ENCODE measurements at places on chromosomes 5 and 9. TPM values are rescaled to one million over a fixed set of nuclear protein-coding genes. Genes with fewer than 3 reads are reported as not detected.

The NRARP gene
- 14.0 TPM for total RNA-seq

The PITX1 gene
- total RNA-seq, result 0.26 TPM

The EPB41L4B gene
- total RNA-seq, result 0.42 TPM

The BSPRY gene
- total RNA-seq, result not detected

The IL33 gene
- 16.6 TPM for total RNA-seq

The PCDHGA7 gene
- total RNA-seq, result 0.95 TPM

The ENTREP1 gene
- 3.5 TPM for total RNA-seq

The BRD9 gene
- 50.6 TPM for total RNA-seq

The FST gene
- 1.4 TPM for total RNA-seq

The HACD4 gene
- 0.99 TPM for total RNA-seq

The FGF18 gene
- not detected for total RNA-seq

The STPG3 gene
- not detected for total RNA-seq

The FBP1 gene
- total RNA-seq, result 0.95 TPM

The ARID3C gene
- total RNA-seq, result 0.13 TPM

The AFAP1L1 gene
- 150 TPM for total RNA-seq

The C7 gene
- total RNA-seq, result 7.7 TPM

The PCDHA9 gene
- total RNA-seq, result not detected

The LEAP2 gene
- 0.67 TPM for total RNA-seq

The C1QTNF2 gene
- 0.11 TPM for total RNA-seq

The OLFM1 gene
- total RNA-seq, result 0.46 TPM

The SCAI gene
- 7.8 TPM for total RNA-seq

The SEMA5A gene
- 0.04 TPM for total RNA-seq

The SH3RF2 gene
- 2.5 TPM for total RNA-seq

The GALNT12 gene
- 1.2 TPM for total RNA-seq

Measured in pulmonary artery endothelial cell (primary cell).